ENCODE measurements at places on chromosomes 5 and 9.

- DNase-seq: no peak
These were observed 382.5 kb downstream of the MED10 start for GRCh38 chr5:5995819-5996218.

GRCh38 chr5:124842725-124843595, 96.5 kb upstream of the ZNF608 start:
- DNase-seq: no peak

- DNase-seq: no peak
These were observed 1228.3 kb upstream of the WWC1 start for GRCh38 chr5:167063116-167063515.

DNA sequence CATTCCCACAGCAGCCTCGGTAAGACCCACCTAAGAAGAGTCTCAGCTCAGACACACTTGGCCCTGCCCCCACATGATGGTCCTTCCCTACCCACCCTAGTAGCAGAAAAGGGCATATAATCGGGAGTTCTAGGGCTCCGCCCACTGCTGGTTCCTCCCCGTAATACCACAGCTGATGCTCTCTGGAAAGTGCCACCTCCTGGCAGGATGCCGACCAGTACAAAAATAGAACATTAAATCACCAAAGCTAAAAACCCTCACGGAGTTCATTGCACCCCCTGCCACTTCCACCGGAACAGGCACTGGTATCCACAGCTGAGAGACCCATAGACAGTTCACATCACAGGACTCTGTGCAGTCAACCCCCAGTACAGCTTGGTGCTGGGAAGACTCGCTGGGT, 271.3 kb downstream of the KIAA0825 start:
- DNase-seq: no peak

DNA sequence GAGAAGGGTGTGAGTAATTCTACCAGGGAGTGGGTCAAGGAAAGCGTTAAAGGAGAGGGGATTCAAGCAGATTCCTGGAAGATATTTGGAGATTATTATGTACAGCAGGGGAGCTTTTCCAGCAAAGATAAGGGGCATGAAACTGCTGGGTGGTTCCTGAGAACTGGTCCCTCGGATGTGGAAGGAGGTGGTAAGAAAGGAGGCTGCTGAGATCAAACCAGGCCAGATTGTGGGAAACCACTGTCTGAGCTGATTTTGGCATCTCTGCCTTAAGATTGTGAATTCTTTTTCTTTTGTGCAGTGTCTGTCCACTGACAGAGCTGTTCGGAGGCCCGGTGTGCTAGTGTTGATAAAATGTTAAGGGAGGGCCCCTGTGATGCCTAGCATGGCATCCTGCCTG, 45.4 kb downstream of the SNX30 start:
- DNase-seq: no peak

GRCh38 chr9:125183054-125183453, 6.5 kb downstream of the PPP6C start:
- DNase-seq: no peak

- no peak for DNase-seq
These were observed 13.8 kb upstream of the ZDHHC11 start for GRCh38 chr5:864492-865167.

- no peak for DNase-seq
These were observed 104.3 kb downstream of the SEMA5A start for GRCh38 chr5:9441610-9442009.

DNA sequence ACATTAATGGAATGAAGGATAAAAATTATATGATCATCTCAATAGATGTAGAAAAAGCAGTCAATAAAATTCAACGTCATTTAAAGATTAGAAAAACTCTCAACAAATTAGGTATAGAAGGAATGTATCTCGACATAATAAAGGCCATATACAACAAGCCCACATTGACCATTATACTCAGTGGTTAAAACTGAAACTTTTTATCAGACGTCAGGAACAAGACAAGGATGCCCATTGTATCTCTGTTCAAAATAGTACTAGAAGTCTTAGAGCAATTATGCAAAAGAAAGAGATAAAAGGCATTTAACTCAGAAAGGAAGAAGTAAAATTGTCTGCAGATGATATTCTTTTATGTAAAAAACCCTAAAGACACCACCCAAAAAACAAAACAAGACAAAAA, 40.8 kb downstream of the C9 start:
- DNase-seq: no peak

Measured in activated T-helper 9 cell treated with anti-CD3 and anti-CD28 coated beads, Interleukin-2, amount 50 U/mL, for 16 hours (primary cell).